ENCODE measurements at places on chromosomes 7 and 10.
A peak's percentile ranks its signal among the peaks of the same experiment; 100 is the strongest.

DNA sequence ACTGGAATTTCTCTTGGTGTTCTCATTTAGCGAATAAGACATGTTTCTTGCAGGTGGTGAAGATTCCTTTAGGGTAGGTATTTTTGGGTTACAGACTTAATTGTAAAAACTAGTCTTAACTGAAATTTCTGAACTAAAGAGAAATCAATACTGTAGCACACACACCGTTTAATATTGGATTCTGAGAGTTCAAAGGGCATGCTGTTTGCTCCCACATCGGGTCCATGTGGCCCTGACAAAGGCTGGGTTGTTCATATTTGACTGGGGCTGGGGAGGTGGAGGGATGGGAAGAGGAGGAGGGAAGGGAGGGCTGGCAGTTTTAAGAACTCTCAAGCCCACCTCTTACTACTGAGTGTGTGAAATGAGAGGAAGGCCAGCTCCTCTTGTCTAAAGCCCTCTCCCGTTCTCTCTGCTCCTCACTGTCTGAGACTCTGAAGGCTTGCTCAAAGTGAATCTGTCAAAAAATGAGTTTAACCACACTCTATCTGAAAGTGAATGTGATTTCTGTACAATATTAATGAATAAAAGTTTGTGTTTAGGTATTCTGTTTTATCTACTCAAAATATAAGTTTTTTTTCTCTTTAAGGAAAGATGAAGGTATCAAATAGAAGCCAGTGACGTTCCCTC is 40.0 kb upstream of the RHEB start:
- DNase-seq: no peak

- DNase-seq: no peak
Observed at GRCh38 chr7:44080686-44081265, 1.6 kb downstream of the POLM start.

DNA sequence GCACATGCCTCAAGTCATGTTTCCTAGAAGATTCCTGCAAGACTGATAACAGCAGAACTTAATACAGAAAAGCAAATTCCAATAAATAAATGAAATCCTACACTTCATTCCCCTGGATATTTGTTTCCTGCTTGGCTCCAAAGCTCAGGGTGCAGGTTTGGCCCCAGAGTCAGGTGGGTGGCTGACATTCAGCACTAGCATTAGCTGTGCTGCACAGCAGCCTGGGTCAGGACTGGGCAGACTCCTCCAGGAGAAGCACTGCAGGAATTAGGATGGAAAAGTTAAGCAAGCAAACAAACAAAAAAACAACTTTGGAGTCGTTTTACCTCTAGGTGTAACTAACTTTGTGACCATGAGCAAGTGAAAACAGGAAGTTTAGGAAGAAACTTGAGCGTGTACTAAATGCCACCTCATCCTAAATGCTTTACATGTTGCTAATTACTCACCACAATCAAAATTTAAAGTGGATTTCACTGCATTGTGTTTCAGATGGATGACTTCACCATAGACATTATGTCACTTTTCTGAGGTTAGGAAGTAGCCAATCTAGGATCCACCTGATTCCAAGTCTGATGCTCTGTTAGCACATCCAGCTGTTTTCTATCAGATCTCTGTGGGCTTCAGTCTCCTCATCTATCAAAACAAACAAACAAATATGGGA is 239.4 kb downstream of the C7orf25 start:
- DNase-seq: no peak

GRCh38 chr10:62761115-62761514 is 43.4 kb upstream of the ADO start:
- no peak for DNase-seq

- no peak for DNase-seq
Observed at GRCh38 chr10:16968416-16969041, 151.3 kb upstream of the RSU1 start.

GRCh38 chr10:105734479-105734878 is 1093.4 kb downstream of the SORCS3 start:
- DNase-seq: no peak

DNA sequence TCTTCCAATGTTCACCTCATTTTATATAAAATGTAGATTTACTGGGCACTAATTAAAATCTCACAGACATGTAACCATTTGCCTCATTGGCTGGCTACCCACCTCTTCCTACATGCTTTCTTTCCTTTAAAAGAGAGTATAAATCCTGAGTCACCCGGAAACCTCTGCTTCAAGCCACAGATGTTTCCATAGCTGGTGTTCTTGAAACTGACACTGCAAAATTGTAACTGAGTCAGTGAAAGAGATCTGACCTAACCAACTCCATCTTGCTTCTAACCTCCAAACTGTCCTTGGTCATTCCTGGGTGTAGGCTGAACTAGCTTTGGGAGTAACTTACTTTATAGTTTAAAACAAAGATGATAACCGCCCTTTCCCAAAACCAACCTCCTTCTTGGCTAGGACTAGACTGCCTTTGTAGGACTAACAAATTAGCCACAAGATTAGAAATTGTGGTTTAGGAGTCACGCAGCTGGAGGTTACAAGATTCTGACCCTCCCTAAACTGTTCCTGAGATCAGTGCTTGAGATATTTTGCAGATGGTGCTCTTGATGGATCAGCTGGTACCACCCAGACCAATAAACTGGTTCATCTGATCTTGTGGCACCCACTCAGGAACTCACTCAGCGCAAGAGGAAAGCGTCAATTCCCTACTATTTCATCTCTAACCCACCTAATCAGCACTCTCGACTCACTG is 33.5 kb downstream of the SVOPL start:
- DNase-seq: peak; percentile 36

DNA sequence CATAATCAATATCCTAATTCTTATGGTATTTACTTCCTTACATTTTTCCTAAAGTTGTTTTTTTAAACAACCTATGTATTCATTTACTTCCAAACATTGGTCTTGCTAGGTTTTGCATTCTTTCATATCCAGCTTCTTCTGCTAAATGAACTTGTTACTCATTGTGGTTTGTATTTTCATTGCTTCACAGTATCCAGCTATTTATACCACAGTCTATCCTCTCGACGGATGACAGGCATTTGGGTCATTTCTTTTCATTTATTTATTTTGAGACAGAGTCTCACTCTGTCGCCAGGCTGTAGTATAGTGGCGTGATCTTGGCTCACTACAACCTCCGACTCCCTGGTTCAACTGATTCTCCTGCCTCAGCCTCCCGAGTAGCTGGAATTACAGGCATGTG is 66.8 kb downstream of the CCDC6 start:
- DNase-seq: no peak

- DNase-seq: no peak
Observed at GRCh38 chr10:122780391-122780790, 65.3 kb downstream of the CUZD1 start.

DNA sequence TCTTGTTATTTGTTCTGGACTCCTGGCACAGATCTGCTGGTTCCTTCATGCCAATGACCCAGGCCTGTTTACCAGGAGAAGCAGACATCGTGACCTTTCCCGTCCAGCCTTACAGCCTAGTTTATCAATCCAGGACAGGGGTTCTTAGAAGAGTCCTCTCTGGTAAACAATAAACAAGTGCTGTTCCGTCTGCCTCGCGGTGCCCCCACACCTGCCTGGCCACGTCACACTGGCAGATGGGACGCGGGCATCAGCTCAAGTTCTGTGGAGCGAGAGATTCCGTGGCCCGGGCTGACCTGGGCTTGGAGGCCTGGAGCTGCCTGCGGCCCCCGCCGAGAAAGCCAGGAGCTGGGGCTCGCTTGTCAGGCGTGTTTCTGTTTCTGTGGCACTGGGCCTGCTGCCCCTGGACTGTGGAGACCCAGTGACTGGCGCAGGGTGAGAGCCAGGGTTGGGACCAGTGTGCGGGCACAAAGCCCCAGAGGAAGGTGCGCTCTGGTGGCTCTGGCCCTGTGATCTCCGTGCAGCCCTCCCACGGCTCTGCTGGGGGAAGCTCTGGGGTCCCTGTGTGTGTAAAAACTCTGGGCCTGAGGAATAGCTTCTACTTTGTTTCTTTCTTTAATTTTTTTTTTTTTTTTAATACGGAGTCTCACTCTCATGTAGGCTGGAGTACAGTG is 28.4 kb upstream of the PFKFB3 start:
- DNase-seq: no peak

DNA sequence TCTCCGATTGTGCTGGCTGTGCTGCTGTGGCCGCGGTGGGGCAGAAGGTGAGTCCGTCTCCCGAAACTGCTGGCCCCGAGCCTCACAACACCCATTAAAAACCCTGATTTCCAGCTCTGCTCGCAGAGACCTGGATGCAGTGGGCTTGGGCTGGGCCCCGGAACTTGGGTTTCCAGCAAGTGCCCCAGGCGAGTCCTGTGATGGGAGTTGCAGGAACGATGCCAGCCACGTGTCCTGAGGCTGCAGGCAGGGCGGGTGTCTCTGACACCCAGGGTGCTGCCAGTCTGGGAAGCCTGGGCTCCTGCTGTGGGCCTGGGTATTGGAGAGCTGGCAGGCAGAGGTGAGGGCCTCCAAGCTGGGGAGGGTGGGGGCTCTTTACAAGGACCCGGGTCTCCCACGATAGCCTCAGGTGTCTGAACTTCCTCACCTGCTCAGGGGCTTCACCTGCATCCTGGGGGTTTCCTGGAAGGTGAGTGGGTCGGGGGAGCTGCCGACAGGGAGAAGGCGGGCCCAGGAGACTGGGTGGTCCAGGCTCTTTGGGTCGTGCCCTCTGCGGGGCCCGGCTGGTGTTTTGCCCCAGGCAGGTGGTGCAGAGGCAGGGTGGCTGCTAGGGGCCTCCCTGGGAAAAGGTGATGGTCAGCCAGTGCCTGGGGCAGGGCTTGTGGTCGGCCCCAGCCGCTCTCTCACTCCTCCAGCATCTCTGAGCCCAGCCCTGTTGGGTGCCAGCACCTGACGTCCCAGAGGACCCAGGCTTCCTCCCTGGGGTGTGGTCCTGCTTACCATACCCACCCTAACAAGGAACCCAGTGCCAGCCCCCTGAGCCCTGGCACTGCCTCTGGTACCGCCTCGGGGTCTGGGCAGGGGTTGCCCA is 180.3 kb downstream of the DNAJB6 start:
- DNase-seq: no peak

GRCh38 chr10:49367600-49367999 is 28.3 kb downstream of the DRGX start:
- DNase-seq: no peak

GRCh38 chr10:89203237-89203636 is 3.9 kb downstream of the CH25H start:
- DNase-seq: no peak

- DNase-seq: no peak
Observed at GRCh38 chr7:158246960-158247673, 340.5 kb downstream of the PTPRN2 start.

DNA sequence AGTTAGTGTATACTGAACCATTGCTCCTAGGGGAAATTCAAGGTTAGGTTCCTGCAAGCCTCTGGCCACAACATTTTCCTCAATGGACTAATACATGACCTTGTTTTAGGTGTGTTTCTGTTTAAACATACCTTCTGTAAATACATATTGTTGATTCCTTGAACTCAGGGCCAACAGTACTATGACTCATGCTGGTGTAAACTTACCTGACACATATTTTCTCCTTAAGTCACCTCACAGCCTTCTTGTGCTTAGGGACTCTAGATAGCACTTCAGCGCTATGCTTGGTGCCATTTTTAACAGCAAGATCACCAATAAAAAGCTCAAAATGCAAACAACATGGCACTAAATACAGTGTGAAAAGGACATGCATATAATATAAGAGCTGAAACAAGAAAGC is 176.4 kb downstream of the TAX1BP1 start:
- no peak for DNase-seq

DNA sequence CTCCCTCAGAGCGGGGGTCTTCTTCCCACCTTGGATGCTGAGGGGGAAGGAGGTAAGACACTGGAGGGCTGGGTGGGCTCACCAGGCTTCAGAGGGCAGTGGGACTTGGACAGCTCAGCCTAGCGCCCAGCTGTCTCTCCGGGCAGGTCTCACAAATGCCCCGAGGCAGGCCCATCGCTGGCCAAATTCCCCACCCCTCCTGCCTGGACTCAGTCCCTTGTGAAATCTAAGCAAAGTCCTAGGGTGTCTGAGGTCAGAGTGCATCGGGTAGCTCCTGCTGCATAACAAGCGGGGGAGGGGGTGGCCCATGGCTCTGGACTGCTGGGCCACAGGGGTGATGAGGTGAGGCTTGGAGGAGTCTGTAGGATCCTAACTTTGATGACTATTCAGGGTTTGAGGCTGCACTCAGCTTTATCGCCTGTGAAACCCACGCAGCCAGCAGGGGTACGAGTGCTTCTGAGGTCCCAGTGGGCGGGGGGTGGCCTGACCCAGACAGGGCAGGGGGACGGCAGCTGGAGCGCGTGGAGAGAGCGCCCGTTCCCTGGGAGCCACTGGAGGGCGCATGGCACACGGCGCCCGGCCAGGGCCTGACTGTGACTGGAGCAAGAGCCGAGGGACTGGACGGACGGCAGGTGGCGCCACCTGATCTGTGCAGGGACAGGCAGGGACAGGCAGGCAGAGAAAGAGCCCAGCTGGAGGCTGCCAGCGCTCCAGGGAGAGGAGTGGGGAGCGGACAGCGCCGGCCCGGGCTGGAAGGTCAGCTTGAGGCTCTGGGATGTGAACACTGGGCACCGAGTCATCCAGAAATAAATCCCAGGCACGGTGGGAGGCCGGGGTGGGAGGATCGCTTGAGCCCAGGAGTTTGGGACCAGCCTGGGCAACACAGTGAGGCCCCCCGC is 10.0 kb downstream of the CYP2W1 start:
- peak; percentile 93 for DNase-seq

DNA sequence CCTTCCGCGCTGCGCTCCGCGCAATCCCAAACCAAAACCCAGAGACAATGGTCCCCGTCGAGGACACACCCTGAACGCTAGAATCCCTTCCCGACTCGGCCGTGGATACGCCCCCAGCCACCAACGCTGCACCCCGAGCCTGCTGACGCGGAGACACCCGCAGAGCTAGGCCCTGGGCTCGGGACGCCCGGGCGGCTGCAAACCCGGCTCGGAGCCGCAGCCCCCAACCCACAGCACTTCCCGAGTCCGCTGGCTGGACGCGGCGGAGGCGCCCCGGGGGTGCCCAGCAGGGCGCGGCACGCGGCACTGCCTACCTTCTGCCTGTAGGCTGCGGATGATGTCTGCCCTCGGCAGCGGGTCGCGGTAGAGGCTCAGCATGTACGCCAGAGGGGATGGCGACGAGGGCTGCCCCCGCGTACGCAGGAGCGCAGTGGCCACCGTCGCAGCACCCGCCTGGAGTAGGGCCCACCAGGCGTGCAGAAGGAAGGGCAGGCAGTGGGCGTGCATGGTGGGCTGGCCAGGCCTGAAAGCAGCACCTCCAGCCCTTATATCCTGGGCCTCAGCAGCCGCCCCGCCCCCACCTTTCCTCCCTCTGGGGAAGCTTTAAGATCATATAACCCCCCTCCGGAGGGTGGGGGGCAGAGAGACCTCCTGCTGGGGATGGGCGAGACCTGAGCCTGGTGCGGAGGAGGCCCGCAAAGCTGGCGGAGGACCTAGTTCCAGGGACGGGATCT is at the start of gene NODAL:
Gene NODAL, minus strand, starts transcription at position 521 of the 734 bp plus-strand sequence. Its CDS starts 14 bp downstream, at position 507.
- no peak for DNase-seq

GRCh38 chr7:74332373-74333176 is 43.4 kb downstream of the CLIP2 start:
- no peak for DNase-seq

GRCh38 chr10:26773633-26774032 is 76.1 kb downstream of the PDSS1 start:
- no peak for DNase-seq

Data from hematopoietic multipotent progenitor cell treated with erythropoietin and hydrocortisone succinate and interleukin-3 and kit ligand, for 8 days (in vitro differentiated cells).